NCI-H1694 treated with DMSO at 0.1 percent for 48 hours (cell line): ENCODE measurements at places on chromosomes 12 and 14.

DNA sequence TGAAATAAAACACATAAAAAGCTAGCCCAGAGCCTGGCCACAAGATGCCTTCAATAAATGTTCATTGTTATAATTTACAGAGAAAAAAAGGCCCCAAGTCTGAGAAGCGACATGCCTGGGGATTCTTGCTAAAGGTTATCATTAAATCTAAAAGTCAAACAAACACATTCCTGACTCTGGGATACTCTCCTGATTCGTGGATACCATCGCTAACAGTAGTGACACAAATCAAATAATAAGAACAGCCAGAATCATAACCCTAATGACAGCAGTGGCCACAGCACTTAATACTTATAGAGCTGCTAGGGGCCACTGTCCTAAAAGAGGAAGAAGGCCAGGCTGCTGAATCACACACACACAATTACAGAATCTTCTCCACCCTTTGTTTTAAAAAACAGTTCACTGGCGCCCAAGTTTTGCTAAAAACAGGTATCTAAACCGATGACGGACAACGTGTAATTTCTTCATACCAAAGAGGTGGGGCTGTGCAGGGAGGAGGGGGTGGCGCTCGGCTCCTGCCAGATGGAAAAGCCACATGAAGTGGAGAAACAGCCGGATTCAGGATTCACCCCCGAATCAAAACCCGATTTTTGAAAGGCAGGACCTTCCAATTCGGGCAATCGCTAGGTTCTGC, 1.2 kb downstream of the CLIP1 start:
- DNase-seq = no peak

DNA sequence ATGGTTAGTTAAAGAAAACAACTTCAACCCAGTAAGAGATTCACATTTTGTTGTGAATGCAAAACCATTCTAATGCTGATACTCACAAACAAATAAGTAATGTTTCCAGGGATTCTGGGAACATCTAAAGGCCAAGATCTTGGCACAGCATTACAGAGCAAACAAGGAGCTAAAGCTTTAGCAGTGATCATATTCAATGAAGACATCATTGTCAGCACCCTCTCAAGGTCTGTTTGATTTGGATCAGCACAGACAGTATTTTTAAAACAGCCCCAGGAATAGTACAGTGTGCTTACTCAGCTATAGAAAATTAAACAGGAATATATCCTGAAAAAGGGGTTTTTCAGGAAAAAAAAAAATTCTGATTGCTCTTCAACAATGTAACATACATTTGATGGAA, 71.4 kb downstream of the TMEM260 start:
- no peak for DNase-seq

- no peak for DNase-seq
Observed at GRCh38 chr12:104998423-104999346, 12.6 kb downstream of the NOPCHAP1 start.

DNA sequence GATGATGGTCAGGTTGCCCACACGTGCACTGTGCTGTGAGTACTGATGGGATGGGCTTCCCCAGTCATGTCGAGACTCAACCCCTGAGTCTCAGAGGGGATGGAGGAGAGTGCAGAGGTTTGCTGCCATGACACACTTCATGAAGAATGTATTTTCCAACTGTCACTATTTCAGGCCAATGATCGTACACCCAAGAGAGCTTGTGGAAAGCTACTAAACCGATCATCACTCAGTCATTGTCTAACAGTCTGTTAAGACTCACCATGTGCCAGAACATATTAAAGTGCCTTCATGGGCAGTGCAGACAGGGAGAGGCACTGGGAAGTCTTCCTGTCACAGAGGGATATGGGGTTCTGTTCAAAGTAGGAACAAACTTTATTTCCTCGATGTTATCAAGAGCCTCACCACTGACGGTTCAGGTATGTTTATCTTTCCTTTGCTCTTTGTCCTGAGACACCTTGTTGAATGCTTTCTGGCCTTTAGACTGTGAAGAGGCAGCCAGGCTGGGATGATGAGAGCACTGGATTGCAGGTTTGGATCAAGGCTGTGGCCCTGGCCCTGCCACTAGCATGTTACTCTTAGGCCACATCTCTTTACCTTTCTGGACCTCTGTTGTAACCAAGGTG, 41.6 kb upstream of the NTF3 start:
- no peak for DNase-seq

- no peak for DNase-seq
Observed at GRCh38 chr12:29769162-29769858, 14.4 kb downstream of the TMTC1 start.

- no peak for DNase-seq
Observed at GRCh38 chr14:58469309-58469708, 41.8 kb downstream of the KIAA0586 start.

DNA sequence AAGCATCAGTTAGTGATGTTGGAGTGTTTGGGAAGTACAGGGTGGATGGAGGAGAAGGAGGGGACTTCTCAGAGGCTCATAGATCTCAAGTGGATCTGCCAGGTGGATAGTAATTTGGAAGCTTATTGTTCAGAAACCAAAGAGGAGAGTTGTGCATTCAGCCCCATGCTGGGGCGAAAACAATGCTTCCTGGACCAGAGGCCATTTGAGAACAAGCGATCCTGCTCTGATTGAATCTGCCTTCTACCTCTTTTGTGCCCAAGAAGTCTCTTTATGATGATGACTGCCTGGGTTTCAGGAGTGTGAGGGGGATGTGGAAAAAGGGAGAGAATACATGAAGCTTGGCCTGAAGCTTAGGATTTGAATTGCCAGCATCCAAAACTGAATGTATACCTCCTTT, 110.8 kb upstream of the SRRM4 start:
- DNase-seq = no peak

DNA sequence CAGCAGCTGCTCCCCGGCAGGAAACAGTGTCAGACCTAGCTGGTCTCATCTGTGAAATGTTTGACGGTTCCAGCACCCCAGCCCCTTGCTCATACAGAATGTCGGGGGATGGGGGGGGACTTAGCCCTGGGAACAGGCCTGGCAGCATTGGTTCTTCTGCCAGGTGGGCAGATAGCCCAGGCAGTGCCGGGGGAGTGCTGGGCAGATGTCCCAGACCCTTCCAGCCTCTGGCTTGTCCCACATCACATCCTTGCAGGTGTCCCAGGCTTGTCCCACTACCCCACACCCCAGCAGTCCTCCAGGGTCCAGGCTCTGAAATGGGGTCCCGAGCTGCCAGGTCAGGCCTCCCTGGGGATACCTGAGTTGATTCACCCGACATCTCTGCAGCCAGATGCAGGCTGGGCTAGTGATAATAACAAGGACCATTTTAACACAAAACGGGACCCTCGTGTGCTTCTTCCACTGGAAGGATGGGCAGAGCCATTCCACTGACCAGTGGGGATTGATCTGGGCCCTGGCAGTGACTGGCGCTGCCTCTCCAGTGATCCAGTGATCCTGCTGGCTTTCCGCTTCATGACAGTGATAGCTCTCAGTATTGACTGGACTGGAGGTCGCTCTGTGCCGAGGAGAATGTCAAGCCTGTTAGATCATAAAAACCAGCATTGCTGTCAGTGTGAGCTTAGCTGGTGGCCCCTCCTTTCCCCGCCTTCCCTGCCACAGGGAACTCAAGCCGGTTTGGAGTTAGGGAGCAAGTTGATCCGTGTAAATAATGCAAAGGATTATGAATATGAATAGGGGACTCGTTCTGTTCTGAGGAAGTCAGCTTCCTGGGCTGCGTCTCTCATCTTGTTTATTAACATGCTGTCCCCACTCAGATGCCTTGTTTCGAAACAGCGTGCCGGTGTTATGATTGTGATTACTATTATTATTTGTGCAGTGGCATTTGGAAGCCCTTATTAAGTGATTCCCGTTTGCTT, 180.6 kb downstream of the AACS start:
- no peak for DNase-seq

DNA sequence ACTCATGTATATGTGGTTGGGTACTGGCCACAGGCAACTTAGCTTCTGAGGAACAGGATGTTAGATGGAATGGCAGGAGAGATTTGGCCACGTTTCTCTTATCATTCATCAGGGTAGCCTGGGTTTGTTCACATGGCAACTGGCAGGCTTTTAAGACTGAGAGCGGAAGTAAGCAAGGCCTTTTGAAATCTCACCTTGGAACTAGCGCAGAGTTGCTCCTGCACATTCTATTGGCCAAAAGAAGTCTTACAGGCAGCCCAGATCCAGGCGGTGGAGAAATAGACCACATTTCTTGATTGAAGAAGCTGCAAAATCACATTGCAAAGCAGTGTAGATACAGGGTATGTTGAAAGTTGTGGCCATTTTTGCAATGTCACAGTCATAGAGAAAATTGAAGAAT, 3.7 kb downstream of the CLEC4A start:
- no peak for DNase-seq

DNA sequence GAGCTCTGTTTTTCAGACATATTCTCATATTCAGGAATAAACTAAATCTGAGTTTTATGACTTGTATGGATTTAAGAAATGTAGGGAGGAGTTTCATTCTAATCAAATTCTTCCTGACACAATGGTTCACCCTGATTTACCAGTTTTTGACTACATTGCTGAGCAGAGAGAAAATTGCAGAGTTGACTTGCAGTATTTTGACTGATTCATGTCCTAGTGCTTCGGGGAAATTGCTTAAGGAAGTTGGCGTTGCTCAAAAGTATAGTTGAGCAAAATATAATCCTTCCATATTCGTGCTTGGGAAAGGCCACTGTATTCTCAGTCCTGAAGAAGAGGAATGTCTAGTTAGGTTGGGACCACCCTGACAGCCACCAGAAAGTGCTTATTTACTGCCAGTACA, 1.3 kb upstream of the TWF1 start:
- DNase-seq = no peak

- DNase-seq = no peak
Observed at GRCh38 chr14:92277031-92277430, 45.9 kb upstream of the SLC24A4 start.

DNA sequence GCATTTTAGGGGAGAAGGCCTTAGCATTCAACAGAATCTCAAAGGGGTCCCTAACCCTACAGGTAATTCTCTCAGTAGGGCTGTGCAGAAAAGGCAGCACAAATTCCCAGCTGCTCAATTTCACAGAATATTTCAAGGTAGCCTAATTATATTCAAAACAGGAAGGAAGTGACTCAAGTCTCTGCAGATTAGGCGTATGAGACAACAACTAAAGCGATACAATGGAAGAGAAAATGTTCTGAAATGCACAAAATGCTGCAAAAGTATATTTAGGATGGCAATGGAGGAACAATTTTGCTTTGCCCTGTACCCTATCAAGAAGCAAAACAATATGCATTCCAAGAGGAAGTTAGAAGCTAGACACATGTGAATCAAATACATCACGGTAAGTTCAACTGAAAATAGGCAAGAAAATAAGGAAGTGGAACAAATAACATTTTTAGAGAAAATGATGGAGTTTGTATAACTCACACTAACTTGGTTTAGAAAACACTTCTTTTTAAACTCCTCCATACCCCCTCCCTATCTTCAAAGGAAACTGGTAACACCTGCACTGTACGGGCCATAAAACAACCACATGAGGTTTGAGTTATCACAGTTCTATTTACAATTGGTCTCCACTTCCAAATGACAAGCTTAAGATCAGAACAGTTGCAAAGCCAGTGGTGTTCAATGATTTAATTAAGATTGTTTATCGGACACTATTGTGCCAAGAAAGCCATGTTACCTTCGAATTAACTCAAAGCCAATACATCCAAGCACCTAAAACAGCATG, 1.6 kb downstream of the GIT2 start:
- DNase-seq = no peak

DNA sequence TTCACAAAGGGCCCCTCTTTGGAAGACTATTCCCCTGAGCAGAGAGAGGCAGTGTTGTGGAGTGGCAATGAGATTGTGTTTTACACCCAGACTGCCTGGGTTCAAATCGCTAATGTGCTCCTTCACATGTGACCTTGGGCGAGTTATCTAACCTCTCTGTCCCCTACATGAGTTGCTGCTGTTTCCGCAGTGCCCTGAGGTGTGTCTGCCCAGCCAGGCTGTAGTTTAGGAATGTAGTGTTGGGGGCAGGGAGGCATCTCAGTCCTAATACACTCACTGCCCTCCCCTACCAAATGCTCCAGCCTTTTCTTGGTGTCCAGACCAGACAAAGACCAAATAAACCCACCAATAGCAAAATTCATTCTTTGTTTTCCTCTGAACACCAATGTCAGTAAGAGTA, 78.6 kb downstream of the SLC24A4 start:
- no peak for DNase-seq

GRCh38 chr14:102807013-102807406, 29.8 kb downstream of the TRAF3 start:
- no peak for DNase-seq
